ENCODE measurements at places on chromosomes 13 and 19.

- no peak for DNase-seq
Measured at GRCh38 chr13:112079696-112080095, 12.7 kb downstream of the SOX1 start.

GRCh38 chr13:112859817-112860190 lies 109.2 kb upstream of the MCF2L start:
- no peak for DNase-seq

GRCh38 chr13:110201114-110201513 lies 105.8 kb downstream of the COL4A1 start:
- no peak for DNase-seq

DNA sequence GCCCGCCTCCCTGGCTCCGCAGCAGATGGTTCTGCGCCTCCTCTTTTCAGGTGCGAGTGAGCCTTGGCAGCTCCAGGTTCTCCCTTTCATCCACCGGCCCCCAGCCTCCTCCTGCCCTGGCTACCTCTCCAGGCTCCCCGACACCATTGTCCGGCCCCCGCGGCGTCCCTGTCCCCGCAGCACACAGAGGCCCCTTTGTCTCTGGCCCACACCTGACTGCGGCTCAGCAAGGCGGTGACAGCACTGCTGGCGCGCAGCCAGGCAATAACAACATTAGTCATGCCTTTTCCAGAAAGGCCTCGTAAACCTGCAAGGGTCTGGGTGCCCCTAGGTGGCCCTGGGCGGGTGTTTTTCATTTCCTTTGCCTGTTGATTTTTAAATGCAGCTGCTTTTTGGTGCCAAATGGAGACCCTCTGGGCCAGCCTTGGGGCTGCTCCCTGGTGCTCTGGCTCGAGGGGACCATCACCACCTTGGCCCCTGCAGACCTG lies 73.2 kb upstream of the MEDAG start:
- peak; percentile 71 for DNase-seq

GRCh38 chr13:33958964-33959363 lies 141.0 kb downstream of the RFC3 start:
- DNase-seq, result no peak

- no peak for DNase-seq
Measured at GRCh38 chr19:15264933-15265206, 32.6 kb upstream of the EPHX3 start.

DNA sequence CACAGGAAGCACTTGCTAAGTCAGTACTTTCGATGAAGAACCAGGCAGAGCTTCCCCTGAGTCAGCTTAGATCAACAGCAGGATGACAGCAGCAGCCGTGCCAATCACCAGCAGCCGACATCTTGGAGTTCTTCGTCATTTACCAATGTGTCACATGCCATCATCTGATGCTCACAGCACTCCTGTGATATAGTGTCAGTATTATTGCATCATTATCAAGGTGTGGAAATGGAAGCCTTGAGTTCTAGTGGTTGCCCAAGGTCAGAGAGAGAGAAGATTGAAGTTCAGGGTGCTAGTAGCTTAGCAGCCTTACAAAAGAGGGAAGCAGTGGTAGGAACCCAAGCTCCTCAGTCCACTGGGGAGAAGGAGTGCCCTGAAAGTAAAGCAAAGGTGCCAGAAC lies 331.5 kb downstream of the ZNF536 start:
- DNase-seq, result no peak

DNA sequence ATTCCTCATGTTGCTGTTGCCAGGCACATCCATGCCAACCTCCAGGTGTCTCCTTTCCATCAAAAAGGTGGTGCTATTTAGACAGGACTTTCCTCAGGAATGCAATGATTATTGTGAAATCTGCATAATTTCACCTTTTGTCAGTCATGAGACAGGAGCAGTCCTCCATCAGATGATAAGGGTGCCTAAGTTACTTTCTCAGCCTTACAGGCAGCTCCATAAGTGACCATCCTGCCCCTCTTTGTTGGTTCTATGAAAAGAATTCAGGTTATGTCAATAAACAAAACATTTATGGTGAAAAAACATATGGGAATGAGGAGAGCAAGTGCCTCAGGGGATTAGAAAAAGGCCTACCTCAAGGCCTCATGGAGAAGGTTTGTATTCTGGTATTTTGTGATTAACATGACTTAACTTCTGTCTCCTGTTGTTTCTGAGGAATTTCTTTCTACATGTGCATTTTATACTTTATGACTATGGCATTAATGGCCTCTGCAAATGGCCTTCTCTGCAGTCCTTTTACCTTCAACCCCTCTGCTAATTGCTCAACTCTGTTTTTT lies 110.3 kb upstream of the DIAPH3 start:
- no peak for DNase-seq

DNA sequence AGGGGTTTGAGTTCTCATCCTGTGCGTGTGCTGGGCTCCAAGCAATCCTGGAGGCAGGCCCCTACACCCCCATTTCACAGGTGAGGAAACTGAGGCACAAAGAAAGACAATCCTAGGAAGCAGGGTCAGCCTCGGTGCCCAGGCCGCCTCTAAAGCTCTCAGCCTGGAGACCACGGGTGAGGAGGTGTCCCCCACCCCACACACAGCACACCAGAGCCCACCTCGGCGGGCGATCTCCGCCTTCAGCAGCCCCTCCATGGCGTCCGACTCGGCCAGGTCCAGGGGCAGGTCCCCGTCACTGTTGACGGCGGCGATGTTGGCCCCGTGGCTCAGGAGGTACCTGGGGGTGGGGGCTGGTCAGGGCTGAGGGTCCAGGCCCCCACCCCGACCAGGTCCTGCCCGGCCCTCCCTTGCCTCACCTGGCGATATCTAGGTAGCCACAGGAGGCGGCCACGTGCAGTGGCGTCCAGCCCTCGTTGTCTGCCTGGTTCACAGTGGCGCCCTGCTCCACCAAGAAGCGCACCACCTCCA lies 5.1 kb downstream of the PPP1R12C start:
- DNase-seq, result no peak

DNA sequence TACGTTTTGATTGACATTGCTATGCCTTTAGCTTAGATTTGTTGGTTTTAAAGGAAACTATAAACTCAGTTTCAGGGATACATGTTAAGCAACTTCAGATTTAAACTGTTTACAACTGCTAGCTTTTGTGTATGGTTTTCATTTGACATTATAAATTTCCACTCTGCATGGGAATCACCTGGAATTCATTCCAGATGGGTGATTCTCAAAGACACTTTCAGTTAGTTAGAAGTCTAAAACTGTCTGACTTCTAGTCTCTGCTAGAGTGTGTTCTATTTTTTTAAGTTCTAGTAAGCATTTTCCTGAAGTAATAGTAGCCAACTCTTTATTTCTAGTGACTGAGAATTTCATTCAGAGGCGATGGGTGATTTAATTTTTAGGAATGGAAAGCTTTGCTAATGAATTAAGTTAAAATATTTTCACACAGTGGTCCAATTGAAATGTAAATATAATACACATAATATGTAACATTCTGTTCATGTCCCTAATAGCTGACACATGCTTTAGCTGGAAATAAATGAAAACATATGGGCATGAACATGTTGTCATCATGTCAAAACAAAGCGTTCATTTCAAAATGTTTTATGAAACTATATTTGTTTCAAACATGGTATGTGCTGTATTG lies 58.3 kb upstream of the CSNK1A1L start:
- no peak for DNase-seq

DNA sequence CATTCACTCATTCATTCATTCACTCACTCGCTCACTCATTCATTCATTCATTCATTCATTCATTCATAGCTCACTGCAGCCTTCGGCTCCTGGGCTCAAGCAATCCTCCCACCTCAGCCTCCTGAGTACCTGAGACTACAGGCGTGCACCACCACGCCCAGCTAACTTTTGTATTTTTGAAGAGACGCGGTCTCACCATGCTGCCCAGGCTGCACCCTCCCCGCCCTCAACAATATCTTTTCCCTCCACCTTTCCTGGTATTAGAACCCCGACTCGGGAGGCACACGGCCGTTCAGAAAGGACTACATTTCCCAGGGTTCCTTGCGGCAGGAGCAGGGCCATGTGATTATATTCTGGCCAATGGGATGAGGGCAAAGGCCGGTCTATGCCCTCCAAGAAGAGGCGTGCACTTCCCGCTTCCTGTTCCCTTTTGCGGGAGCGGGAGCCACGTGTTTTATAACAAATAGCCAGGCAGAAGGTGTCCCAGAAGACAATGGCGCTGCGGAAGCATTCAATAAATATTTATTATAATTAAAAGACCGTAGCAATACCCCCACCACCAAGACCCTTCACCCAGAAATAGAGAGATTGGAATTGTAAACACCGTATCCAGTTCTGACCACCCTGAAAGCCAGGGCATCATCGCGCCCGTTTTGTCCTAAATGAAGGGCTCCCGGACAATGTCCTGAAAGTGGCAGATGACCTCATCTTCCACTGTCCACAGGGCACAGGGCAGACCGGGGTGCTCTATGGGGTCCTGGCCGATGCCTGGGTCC lies 15.9 kb downstream of the TICAM1 start:
- no peak for DNase-seq

GRCh38 chr13:28653111-28653510 lies 5.8 kb upstream of the POMP start:
- DNase-seq, result no peak

GRCh38 chr19:38870612-38871011 lies 7.5 kb downstream of the RINL start:
- DNase-seq, result no peak

DNA sequence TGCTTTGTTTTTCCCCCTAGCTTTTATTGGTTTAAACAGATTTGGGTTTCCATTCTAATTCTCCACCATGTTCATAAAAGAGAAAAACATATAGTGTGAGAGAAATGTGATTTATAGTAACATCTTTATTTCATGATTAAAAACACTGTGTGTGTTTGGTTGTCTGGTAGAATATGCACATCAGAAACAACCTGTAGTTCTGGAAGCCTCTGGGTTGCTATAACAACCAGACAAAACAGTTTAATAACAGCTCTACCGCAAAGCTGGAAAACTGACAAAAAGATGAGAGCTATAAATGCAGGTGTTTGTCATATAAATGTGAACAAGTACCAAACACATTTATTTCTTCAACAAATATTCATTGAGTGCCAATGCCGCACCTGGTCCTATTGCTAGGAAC lies 9.8 kb downstream of the KBTBD6 start:
- no peak for DNase-seq

DNA sequence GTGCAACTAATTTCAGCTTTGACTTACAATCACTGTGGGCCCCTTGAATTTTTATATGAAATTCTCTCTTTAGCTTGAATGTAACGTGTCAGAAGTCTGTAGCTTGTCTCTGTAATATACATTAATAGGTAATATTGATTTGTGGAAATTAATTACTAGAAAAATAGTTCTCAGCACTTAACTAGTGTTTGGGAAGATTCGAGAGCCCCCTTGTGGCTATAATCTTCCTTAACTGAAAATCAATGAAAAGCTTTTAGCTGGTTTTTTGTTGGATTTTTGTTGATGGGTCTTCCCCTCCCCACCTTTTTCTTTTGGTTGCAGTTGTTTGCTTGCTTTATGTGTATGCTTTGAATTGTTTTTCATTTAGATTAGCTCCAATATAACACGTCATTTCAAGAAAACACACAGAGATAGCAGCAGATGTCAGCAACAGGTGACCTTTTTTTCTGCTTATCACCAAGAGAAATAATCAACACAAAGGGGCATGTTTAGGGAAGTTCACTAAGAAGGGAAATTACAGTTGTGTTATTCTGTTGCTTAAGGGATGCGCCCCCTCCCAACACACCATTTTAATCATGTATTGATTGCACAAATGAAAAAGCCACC lies 176.8 kb downstream of the OXGR1 start:
- DNase-seq, result no peak

DNA sequence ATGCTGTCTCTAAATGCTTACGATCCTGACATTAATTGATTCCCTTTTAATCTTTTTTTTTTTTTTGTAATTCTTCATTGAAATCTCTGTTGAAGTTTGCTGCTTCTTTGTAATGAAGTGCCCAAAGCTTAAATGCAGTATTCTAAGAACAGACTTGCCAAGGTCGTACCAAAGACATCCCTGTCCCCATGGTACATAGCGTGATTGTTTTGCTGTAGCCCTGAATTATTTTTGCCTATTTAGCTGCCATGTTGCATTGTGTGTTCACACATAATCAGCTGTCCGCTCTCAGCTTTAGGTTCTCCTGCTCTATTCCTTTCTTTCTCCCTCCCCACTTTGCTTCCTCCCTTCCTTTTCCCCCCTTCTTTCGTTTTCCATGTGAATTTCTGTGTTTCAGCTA lies 21.1 kb downstream of the FGF9 start:
- no peak for DNase-seq

DNA sequence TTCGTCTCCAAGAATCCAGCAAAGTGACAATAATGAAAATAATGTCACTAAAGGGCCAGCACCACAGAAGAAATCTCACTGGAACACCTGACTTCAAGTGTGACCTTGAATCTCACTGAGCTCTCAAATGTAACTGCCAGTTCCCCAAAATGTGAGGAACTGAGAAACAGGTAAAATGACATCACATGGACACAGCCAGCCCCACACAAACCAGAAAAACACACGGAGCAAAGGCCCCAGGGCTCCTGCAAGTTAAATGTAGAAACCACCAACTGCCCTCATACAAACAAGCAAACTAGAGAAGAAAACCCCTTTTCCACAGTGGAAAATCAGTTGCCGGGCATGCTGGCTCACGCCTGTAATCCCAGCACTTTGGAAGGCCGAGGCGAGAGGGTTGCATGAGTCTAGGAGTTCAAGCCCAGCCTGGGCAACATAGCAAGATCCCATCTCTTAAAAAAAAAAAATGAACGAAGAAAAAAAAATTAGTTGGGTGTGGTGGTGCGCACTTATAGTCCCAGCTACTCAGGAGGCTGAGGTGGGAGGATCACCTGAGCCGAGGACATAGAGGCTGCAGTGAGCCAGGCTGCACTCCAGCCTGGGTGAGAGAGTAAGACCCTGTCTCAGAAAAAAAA lies 8.7 kb upstream of the KANK2 start:
- DNase-seq, result no peak

DNA sequence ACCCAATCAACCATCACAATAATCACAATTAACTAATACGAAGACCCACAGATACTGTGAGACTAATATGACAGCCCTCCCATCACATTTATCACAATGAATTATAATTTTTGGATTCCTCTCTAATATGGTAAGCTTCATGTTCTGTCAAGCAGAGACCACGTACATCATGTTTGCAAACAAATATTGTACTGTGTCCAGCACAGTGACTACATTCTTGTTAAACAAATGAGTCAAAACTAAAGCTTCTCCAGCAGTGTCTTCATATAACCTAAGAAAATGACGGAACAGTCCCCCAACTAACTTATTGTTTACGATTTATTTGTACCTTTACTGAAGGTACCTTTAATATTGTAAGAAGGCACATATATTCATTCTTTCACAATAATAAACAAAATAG lies 292.6 kb downstream of the ENOX1 start:
- DNase-seq, result no peak

DNA sequence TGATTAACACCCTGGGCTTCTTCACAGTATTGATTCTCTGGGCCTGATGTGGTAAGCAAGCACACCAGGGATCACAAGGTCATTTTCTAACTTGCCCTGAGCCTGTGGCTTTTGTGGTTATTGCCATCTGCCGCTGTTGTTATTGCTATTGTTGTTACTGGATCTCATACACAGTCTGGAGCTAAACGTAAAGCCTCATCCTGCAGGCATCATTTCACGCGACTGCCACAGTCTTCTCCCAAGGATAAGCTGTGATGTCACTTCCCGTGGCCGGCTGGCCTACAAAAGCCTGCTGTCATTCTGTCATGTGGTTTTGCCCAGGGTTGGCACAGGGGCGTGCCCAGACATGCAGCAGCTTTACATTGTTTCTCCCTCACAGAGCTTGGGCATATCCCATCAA lies 154.0 kb upstream of the GPR12 start:
- no peak for DNase-seq

- no peak for DNase-seq
Measured at GRCh38 chr13:31172001-31172400, 10.3 kb upstream of the HSPH1 start.

- no peak for DNase-seq
Measured at GRCh38 chr13:47841151-47841550, 159.9 kb downstream of the SUCLA2 start.
